ENCODE measurements at places on chromosomes 7 and 10.

DNA sequence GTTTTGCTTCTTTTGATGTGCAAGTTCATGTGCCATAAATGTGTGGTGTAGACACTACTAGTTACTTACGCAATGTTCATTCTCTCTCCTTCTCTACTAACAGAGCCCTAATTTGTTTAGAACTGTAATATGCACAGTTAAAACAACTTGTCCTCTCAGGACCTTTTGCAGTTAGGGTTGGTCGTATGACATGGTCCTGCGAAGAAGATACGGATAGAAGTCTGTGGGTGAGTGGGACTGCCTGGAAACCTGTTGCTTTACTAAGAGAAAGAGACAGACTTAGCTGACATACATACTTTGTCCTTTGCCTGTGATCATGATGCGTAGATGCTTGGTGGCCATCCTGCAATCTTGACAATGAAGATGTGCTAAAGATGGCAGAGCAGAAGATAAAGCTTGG lies 51.1 kb downstream of the PRPF18 start:
- no peak overlapping the region for H3K27ac ChIP-seq
- no peak overlapping the region for H3K4me3 ChIP-seq
- no peaks in the 10 kb centered on the region for H3K36me3 ChIP-seq
- no peaks in the 10 kb centered on the region for H3K27me3 ChIP-seq
- H3K4me1 ChIP-seq, result no peaks in the 10 kb centered on the region
- DNase-seq, result no peak

DNA sequence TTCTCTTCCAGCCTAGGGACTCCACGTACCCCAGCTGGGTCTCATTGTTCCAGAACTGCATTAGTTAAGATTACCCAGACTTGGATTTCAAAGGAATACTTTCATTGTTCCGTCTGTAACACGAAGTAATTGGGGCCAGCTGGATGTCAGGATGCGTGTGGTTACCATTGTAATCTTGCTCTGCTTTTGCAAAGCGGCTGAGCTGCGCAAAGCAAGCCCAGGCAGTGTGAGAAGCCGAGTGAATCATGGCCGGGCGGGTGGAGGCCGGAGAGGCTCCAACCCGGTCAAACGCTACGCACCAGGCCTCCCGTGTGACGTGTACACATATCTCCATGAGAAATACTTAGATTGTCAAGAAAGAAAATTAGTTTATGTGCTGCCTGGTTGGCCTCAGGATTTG lies 21.0 kb downstream of the LRRC17 start:
- no peaks in the 10 kb centered on the region for H3K27me3 ChIP-seq
- H3K36me3 ChIP-seq, result no peaks in the 10 kb centered on the region
- no peaks in the 10 kb centered on the region for H3K4me1 ChIP-seq
- peak overlapping the region; percentile 41 for H3K27ac ChIP-seq
- H3K4me3 ChIP-seq, result no peak overlapping the region
- DNase-seq, result peak; percentile 19

DNA sequence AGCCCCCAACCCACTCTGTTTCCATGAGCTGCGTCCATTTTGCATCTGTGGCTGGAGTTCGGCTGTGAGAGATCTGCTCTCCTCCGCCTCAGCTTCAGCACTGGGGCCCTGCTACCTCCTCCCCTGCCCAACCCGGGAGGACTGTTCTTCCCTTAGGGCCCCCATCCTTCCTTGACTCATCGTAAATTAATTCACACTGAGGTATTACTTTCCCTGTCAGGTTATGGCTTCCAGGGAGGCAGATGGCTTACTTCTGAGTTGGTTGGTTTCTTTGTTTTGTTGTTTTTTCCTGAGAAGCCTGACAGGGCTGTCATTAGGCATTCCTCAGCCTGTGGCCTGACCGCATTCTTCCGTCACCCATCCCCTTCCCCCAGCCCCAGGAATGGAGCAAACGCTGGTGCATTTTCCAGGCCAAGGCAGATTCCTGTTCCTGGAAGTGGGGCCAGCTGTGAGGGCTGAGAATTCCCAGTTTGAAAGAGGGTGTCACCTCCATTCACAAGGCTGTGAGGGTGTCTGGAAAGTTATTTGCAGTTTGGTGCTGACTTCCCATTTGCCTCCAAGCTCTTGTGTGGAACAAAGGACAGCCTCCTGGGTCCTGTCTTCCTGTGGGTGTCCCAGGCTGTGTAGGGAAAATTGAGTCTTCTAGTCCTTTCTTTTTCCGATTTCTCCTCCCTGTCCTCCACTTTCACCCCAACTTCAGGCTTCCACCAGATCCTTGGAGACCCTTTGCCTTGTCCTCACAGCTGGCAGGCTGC lies 11.7 kb downstream of the CPA5 start:
- DNase-seq, result peak; percentile 26
- no peaks in the 10 kb centered on the region for H3K4me1 ChIP-seq
- peak overlapping the region; percentile 53 for H3K27ac ChIP-seq
- H3K36me3 ChIP-seq, result no peaks in the 10 kb centered on the region

- no peak for DNase-seq
- H3K27ac ChIP-seq, result no peak overlapping the region
- H3K4me1 ChIP-seq, result no peaks in the 10 kb centered on the region
- H3K27me3 ChIP-seq, result no peaks in the 10 kb centered on the region
- H3K4me3 ChIP-seq, result no peak overlapping the region
These were observed 83.7 kb upstream of the DUSP5 start for GRCh38 chr10:110413903-110414547.
